A549 treated with CpdA at 1 μM for 4 hours (cell line): ENCODE measurements at places on chromosomes 7 and 10. TPM values are rescaled to one million over a fixed set of nuclear protein-coding genes. Genes with fewer than 3 reads are reported as not detected.

Gene HMX3
- not detected in 5 replicates for total RNA-seq

Gene SLC26A5
- not detected in 5 replicates for total RNA-seq

Gene TMEM184A
- 8.7 to 14.5 TPM (median 14.0 TPM) in 5 replicates for total RNA-seq

Gene BUD31
- total RNA-seq, result 134 to 165 TPM (median 150 TPM) in 5 replicates

Gene SLC16A9
- total RNA-seq, result 0.07 to 0.24 TPM (median 0.09 TPM) in 5 replicates

Gene CCDC172
- not detected in 5 replicates for total RNA-seq

Gene ATP5F1C
- 275 to 321 TPM (median 290 TPM) in 5 replicates for total RNA-seq

Gene ASB15
- total RNA-seq, result not detected in 5 replicates

Gene ELMO1
- 1.4 to 2.5 TPM (median 2.0 TPM) in 5 replicates for total RNA-seq

Gene TAC1
- 0.30 TPM in 1 of 5 replicates, not detected in the others for total RNA-seq

Gene KCND2
- total RNA-seq, result not detected in 5 replicates

Gene CHAT
- not detected in 5 replicates for total RNA-seq

Gene PRR15
- total RNA-seq, result 1.1 to 1.3 TPM (median 1.3 TPM) in 5 replicates

Gene STEAP1
- total RNA-seq, result 13.4 to 15.6 TPM (median 14.5 TPM) in 5 replicates

Gene ABCB4
- total RNA-seq, result 0.03 to 0.17 TPM in 2 of 5 replicates, not detected in the others

Gene AKR1C8
- 0.19 to 0.31 TPM in 2 of 5 replicates, not detected in the others for total RNA-seq

Gene IFIT1B
- not detected in 5 replicates for total RNA-seq

Gene BCL7B
- 62.6 to 80.5 TPM (median 71.7 TPM) in 5 replicates for total RNA-seq

Gene RAPGEF5
- 0.05 to 0.43 TPM (median 0.09 TPM) in 5 replicates for total RNA-seq

Gene ECHDC3
- total RNA-seq, result 7.3 to 10.9 TPM (median 8.5 TPM) in 5 replicates

Gene C7orf33
- total RNA-seq, result not detected in 5 replicates

Gene ARL5B
- total RNA-seq, result 7.4 to 10.4 TPM (median 8.6 TPM) in 5 replicates

Gene OIT3
- total RNA-seq, result 0.03 to 0.13 TPM (median 0.05 TPM) in 4 of 5 replicates, not detected in the other

Gene CUBN
- 0.05 to 0.28 TPM (median 0.11 TPM) in 5 replicates for total RNA-seq

Gene CCDC3
- total RNA-seq, result 0.57 to 0.94 TPM (median 0.89 TPM) in 5 replicates

Gene AS3MT
- total RNA-seq, result 3.3 to 4.7 TPM (median 4.0 TPM) in 5 replicates

Gene FAM131B
- 0.48 to 0.73 TPM (median 0.54 TPM) in 5 replicates for total RNA-seq

Gene PLA2G12B
- total RNA-seq, result not detected in 5 replicates

Gene KEL
- total RNA-seq, result 1.1 TPM in 1 of 5 replicates, not detected in the others

Gene CPXM2
- not detected in 5 replicates for total RNA-seq

Gene CYP3A7
- not detected in 5 replicates for total RNA-seq

Gene PARP12
- 22.8 to 29.9 TPM (median 24.9 TPM) in 5 replicates for total RNA-seq

Gene ZNF727
- total RNA-seq, result not detected in 5 replicates

Gene EEPD1
- total RNA-seq, result 41.9 to 49.8 TPM (median 46.9 TPM) in 5 replicates

Gene OPN1SW
- not detected in 5 replicates for total RNA-seq

Gene LRRD1
- not detected in 5 replicates for total RNA-seq

Gene TYW1B
- 2.7 to 3.4 TPM (median 3.1 TPM) in 5 replicates for total RNA-seq

Gene TMEM229A
- total RNA-seq, result not detected in 5 replicates

Gene SPDYE16
- total RNA-seq, result not detected in 5 replicates

Gene MOGAT3
- 0.08 TPM in 1 of 5 replicates, not detected in the others for total RNA-seq

Gene TAS2R60
- not detected in 5 replicates for total RNA-seq

Gene WNT16
- total RNA-seq, result not detected in 5 replicates

Gene OR2A12
- total RNA-seq, result not detected in 5 replicates

Gene GTF2IRD1
- 7.7 to 12.5 TPM (median 10.5 TPM) in 5 replicates for total RNA-seq

Gene PPIA
- total RNA-seq, result 4,920 to 6,264 TPM (median 5,217 TPM) in 5 replicates

Gene BAMBI
- total RNA-seq, result 13.6 to 20.5 TPM (median 18.8 TPM) in 5 replicates

Gene SYNPO2L
- 0.03 TPM in 1 of 5 replicates, not detected in the others for total RNA-seq

Gene PNLIPRP2
- 0.09 to 0.13 TPM (median 0.10 TPM) in 3 of 5 replicates, not detected in the others for total RNA-seq

Gene GRK5
- total RNA-seq, result 11.8 to 14.4 TPM (median 13.6 TPM) in 5 replicates

Gene PPP1R17
- not detected in 5 replicates for total RNA-seq

Gene DYNC1I1
- 0.06 to 0.27 TPM (median 0.18 TPM) in 4 of 5 replicates, not detected in the other for total RNA-seq

Gene CASD1
- 8.8 to 10.9 TPM (median 9.8 TPM) in 5 replicates for total RNA-seq

Gene GPER1
- total RNA-seq, result 0.69 to 1.0 TPM (median 0.89 TPM) in 5 replicates
